Putamen (tissue), 1 donor: ENCODE measurements at places on chromosomes 2 and 18.

DNA sequence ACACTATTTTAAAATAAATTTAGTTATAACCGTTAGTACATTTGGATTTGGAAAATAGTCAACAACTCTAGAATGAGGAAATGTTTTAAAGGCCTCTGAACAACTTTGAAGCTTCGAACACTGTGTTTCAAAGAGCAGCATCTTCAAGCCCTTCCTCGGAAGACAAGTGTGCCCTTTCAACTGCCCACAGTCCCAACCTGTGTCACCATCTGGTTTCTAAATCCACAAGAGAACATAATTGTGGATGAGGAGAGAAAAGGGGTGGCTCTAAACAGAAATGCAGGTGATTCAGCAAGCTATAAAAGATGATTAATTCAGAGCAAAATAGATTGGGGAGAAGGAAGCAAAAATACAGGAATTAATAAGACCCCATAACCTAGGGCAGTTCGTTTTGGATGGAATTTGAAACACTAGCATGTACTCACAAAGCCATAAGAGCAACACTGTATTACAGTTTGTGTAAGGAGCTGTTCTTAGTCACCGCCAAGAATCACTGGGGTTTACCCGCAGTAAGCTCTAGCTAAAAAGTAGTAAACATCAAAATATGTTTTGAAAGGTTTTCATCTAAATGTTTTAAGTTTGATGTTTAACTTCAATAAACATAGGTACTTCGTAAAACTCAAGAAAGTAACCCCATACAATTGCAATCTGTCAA is 160.7 kb downstream of the EIPR1 start:
- DNase-seq, result no peak

GRCh38 chr18:57806978-57807285 is 3.8 kb upstream of the ATP8B1 start:
- no peak for DNase-seq

GRCh38 chr18:57207124-57207916 is 60.4 kb downstream of the BOD1L2 start:
- DNase-seq, result no peak

DNA sequence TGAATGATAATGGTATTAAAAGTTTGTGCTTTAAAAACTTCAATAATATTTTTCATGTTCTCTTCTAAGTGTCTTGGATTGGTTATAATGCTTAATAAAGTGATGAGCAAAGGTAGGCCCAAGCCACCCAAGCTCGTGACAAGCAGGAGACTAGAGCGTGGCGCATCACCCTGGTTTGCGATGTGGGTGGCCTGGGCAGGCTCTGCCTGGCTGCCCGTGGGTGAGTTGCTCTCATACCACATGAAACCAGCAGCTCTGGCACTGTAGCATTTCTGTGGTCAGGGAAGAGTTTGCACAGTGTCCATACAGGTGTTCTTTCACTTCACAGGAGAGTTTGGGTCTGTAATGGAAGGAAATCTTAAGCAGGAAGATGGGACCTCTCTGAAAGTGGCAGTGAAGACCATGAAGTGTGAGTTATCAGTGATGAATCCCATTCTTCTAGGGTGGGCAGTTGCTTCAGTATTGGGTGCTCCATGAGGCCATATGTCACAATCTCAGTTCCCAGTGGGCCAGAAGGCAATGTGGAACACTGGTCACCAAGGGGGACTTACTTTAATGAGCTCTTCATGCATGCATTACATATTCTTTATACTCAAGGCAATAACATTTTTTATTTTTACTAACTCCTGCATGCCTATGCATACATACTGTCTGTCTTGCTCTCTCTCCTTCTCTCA is 51.4 kb upstream of the TMEM87B start:
- DNase-seq, result no peak

GRCh38 chr18:55513161-55513560 is 74.8 kb downstream of the TCF4 start:
- no peak for DNase-seq

GRCh38 chr2:54655046-54655809 is 68.2 kb upstream of the EML6 start:
- DNase-seq, result no peak

GRCh38 chr2:221429741-221430491 is 142.2 kb downstream of the EPHA4 start:
- DNase-seq, result no peak
